ENCODE measurements at places on chromosomes 7 and 10.

DNA sequence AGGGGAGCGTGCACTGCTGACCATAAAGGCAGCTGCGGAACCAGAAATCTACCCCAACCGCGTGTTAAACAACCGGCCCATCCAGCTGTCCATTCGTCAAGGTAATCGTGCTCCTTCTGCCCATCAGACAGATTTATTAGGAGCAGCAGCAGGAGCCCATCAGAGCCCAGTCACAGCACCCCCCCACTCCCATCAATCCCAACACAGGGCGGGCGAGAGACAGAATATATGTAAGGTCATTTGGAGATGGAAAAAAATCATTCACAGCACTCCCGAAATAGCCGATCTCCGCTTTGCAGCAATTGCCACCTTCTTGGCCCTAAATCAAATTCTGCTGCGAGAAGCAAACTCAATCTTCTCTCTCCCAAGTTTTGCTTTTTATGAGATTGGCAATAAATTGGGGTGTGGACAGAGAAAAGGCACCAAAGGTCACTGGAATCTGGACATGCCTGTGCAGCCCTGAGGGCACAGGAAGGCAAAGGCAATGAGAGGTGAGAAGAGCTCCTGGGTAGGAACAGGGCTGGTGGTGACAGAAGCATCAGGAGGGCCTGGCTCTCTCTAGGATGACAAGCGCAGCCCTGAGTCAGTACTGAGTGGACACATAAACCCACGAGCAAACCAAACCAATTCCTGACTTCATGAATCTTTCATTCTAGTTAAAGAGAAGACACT is 145.0 kb upstream of the ZMIZ1 start:
- DNase-seq: no peak

DNA sequence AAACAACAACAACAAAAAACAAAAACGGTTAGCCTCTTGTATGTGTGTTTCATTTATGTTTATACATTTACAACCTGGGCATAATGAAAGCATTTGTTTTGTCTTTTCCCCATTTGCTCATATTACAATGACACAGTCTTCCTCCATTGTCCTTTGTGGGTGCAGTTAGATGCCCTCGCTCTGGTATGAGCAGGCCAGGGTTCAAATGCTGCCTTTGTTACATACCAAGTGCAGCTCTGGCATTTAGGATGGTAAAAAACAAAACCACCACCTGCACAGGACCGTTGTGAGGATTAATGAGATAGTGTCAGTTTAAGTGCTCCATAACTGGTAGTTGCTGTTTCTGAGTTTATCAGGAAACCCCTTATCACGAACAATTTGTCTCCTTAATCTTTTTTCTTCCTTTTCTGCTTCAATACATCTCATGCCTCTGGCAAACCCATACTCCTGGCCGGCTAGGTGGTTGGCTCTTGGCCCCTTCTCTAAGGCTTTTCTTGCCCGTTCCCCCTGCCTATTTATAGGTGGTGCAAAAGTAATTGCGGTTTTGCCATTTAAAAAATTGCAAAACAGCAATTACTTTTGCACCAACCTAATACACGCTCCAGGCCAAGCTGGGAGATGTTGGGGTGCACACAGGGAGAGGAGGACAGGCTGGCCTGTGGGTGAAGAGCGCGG is 18.6 kb upstream of the TMEM225B start:
- no peak for DNase-seq

GRCh38 chr7:149458235-149458634 is 2.6 kb downstream of the ZNF777 start:
- no peak for DNase-seq

- no peak for DNase-seq
Observed at GRCh38 chr7:1798191-1798590, 128.1 kb downstream of the ELFN1 start.

GRCh38 chr7:20598459-20599309 is 16.8 kb upstream of the ABCB5 start:
- DNase-seq: no peak

- no peak for DNase-seq
Observed at GRCh38 chr7:114588506-114588905, 173.9 kb downstream of the FOXP2 start.

GRCh38 chr7:98995523-98996149 is 117.3 kb downstream of the TRRAP start:
- DNase-seq: no peak

DNA sequence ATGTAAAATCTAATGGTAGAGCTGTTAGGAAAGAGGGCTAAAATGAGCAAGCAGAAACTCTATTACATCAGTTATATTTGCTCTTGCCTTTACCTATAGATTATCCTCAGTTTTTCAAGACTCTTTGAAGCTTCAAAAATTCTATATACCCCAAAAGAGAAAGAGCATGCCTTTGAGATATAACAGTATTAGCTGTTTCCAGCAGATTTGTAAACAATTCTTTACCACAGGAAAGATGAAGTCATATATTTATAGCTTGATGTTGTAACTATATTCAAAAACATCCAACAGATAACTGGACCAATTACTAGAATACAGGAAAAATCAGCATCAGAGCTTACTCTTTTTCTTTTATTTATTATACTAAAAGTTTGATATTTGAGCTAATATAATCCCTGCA is 416.2 kb upstream of the TPK1 start:
- DNase-seq: no peak

- DNase-seq: peak; percentile 95
Observed at GRCh38 chr7:30504301-30505173, at the start of gene GGCT. Gene GGCT (minus strand): TSS chr7:30504829. CDS start chr7:30504709, 120 bp downstream.

DNA sequence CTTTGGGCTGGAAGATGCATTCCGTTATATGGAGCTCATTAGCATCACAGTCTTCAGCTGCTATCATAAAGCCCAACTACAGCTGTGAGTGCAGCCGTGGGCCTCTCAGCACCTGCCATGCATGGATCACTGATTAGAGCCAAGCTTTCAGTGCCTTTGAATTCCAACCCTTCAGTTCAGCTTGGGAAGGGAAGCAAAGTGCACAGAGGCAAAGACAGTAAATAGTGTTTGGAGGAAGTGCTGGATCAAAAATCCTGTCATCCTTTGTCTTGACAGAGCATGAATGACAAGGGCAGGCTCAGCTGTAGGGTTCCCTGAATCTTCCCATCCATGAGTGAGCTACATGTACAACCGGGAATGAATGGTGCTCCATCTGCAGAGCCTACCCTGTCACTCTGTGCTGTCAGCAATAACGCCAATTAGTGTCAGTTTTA is 153.7 kb downstream of the DNAJB9 start:
- DNase-seq: no peak

DNA sequence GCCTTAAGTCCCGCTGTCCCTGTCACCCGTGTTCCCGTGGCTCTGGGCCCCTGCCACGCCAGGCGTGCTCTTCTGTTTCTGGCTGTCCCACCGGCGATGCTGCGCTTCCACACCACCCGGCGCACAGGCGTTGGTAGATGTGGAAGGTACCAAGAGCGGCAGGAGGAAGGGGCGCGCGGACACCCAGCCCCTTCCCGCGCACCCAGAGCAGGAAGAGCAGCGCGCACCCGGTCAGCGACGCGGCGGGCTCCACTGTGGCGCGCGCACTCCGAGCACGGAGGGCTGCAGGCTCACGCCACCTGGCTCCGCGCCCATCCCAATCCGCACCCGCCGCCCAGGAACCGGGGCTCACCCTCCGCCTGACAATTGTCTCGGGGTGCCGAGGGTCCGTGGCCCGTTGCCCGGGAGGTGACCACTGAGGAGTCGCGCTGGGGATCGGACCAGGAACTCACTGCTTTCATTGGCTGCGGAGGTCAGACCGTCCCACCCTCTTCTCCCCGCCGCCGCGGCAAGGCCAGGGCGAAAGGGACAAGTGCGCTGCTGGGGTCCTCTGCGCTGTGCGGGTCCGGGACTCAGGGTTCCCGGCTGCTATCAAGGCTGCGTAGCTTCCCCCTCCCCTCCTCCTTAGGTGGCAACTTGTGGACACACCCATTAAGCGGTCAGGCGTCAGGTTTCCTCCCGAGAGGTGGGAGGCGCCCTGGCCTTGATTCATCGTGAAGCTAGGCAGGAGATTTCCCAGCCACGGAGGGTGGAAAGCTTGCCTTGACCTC is 121.6 kb upstream of the ZNF92 start:
- DNase-seq: no peak

DNA sequence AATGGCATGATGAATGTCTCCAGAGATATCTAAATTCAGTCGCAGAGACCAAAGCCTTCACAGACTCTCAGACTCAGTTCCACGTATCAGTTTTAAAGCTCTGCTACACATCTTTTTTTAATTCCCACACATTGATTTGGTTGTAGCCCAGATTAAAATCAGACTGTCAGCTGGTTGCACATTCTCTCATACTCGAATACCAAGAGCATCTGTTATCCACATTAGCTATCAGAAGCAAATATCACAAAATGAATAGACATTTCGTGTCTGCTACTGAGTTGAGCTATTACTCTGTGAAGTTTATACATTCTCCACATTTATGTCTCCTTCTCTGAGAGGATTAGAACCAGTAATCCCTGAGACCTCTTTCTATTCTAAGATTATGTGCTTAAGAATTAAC is 229.2 kb downstream of the GPAM start:
- DNase-seq: no peak

DNA sequence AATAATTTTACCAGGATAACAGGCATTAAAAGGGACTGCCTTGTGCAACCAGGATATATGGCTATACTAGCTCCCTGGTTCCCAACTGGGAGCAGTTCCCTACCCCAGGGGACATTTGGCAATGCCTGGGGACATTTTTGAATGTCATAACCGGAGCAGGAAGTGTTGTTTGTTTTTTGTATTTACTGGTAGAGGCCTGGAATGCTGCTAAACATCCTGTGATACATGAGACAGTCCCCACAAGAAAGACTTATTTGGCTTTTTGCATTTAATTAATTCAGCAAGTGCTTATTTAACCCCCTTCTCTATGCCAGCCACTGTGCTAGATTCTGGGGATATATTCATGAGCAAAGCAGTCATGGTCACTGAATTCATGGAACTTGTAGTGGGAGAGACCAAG is 181.2 kb downstream of the BBS9 start:
- DNase-seq: no peak

DNA sequence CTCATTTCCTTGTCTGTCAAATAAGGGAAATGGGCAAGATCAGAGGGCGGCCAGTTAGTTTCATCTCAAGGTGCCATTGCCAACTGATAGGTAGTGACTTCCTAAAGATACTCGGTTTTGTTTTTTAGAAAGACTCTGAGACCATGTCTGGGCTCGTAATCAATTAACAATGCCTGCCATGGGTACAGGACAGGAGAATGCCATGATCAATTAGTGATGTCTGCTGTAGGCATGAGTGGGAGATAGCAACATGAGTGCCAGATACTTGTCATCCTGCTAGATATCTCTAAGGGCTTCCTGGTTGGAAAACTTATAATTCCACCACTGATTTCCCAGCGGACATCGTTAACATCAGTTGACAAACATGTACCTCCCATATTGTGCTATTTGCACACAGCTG is 64.8 kb downstream of the SH3PXD2A start:
- no peak for DNase-seq

- DNase-seq: no peak
Observed at GRCh38 chr10:98429320-98430072, 14.5 kb upstream of the PYROXD2 start.

GRCh38 chr7:55133630-55134358 is 115.0 kb downstream of the EGFR start:
- DNase-seq: no peak

- DNase-seq: no peak
Observed at GRCh38 chr7:4343272-4344247, 338.5 kb upstream of the FOXK1 start.

GRCh38 chr10:58660575-58661255 is 148.0 kb downstream of the BICC1 start:
- DNase-seq: no peak

GRCh38 chr7:22772885-22773284 is 45.9 kb downstream of the IL6 start:
- no peak for DNase-seq

- no peak for DNase-seq
Observed at GRCh38 chr7:55588379-55588699, 16.0 kb upstream of the VOPP1 start.

DNA sequence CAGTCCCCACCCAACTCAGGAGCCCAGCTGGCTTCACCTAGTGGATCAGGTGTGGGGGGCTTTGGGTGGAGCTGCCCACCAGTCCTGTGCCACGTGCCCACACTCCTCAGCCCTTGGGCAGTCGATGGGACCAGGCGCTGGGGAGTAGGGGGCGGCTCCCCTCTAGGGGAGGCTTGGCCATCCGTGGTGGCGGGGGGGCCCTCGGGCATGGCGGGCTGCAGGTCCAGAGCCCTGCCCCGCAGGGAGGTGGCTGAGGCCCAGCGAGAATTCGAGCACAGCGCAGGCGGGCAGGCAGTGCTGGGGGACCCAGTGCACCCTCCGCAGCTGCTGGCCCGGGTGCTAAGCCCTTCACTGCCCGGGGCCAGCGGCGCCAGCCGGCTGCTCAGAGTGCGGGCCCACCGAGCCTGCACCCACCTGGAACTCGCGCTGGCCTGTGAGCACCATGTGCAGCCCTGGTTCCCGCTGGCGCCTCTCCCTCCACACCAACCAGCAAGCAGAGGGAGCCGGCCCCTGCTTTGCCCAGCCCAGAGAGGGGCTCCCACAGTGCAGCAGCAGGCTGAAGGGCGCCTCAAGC is 29.3 kb downstream of the ASNS start:
- no peak for DNase-seq

DNA sequence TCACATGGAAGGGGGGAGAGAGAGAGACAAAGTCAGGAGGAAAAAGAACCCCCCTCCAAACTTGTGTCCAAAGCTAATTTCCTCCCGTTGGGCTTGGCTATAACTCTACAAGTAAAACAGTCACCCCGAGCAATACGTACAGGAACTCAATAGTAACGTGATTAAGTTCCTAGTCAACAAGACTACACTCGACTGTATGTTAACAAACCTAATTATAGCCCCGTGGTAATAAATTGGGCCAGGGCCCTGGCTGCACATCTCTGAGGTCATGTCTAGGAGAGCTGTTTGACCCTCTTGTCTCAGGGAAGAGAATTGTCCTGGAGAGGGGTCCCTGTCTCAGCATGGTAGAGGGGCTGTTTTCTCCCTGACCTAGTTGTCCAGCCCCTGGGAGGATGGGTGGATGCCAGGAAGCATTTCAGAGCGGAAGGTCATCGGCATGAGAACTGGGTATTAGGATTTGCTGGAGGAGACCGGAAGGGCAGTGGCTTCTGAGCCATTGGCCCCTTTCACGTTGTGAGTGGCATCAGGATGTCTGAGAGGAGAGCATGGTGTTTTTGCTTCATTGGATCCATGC is 60.2 kb upstream of the COMTD1 start:
- no peak for DNase-seq

DNA sequence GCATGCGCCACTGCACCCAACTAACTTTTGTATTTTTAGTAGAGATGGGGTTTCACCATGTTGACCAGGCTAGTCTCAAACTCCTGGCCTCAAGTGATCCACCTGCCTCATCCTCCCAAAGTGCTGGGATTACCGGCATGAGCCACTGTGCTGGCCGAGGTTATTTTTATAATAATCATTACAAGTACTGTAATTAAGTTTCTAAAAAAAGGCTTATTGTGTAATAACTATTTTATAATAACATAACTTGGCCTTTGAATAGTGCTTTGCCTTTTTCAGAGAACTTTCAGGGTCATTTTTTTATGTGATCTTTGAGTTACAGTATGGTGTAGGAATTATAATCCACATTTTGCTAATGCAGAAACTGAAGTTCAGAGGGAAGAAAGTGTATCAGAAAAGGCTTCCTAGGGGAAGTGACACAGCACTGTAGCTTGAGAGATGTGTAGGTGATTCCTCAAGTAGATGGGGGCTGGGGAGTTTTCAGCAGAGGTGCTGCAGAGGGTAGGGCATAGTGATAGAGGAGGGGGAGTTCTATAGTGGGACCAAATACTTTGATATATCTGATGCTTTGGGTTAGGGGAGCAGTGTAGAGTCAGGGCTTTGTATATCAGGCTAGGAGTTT is 9.2 kb upstream of the SYPL1 start:
- DNase-seq: no peak

- DNase-seq: no peak
Observed at GRCh38 chr7:127996253-127997071, 34.8 kb downstream of the LRRC4 start.

- no peak for DNase-seq
Observed at GRCh38 chr10:49260644-49261296, 38.2 kb upstream of the C10orf71 start.
